Spleen (tissue), 13 donors: ENCODE measurements at places on chromosomes 3 and 15. TPM values are rescaled to one million over a fixed set of nuclear protein-coding genes. Genes with fewer than 3 reads are reported as not detected.
A peak's percentile ranks its signal among the peaks of the same experiment; 100 is the strongest.

GOLGA8N gene
- 18.9 TPM for total RNA-seq

JMJD7 gene
- 3.2 TPM for total RNA-seq

DNA sequence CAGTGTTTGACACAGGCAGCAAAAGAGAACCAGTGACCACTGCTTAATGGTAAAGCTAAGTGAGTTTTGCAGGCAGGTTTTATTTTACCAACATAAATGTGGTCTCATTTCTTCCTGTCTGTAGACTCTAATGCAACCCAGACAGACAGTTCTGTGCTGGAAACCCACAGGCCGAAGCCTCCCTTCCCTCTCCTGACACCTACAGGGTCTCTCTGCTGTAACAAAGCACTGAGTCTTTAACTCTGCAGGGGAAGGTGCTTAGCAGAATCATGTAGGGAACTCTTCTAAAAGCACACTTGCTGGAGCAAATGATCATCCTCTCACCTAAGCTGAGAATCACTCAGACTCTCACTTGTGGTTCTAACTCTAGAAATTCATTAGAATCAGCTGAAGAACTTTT lies 200.3 kb downstream of the KBTBD8 start:
- no peaks in the 10 kb centered on the region for H3K36me3 ChIP-seq
- H3K4me3 ChIP-seq, result no peak overlapping the region
- no peak for DNase-seq
- H3K4me1 ChIP-seq, result no peaks in the 10 kb centered on the region
- no peak overlapping the region for H3K27ac ChIP-seq
- H3K27me3 ChIP-seq, result no peaks in the 10 kb centered on the region

DNA sequence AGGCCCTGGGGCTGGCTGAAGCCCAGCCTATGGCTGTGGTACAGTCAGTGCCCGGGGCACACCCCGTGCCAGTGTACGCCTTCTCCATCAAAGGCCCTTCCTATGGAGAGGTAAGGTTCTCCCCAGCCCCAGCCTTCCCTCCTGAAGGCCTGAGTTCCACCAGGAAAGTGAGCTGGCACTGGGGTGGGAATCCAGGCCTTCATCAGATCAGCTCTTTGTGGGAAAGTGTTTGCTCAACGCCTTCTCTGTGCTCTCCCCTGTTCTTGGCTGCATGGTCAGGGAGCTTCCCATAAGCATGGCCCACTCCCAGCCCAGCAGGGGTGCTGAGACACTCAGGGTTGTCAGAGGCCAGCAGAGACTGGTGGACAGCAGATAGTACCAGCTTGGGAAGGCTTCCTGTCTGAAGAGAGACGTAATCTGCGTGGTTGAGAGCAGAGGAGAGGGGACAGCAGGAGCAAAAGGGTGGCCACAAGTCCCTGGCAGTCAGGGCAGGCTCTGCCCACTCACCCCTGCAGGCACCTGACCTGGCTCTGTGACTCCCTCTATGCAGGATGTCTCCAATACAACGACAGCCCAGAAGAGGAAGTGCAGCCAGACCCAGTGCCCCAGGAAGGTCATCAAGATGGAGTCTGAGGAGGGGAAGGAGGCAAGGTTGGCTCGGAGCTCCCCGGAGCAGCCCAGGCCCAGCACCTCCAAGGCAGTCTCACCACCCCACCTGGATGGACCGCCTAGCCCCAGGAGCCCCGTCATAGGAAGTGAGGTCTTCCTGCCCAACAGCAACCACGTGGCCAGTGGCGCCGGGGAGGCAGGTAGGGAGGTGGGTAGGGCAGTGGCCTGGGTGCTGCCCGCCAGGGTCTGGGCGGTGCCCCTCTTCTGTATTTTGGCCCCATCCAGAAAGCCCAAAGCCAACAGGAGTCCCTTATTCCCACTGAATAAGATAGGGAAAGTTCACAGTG lies 38.4 kb downstream of the PML start:
- H3K27me3 ChIP-seq, result no peaks in the 10 kb centered on the region
- no peak for DNase-seq
- peaks cover 59% of the 10 kb centered on the region for H3K36me3 ChIP-seq
- H3K4me1 ChIP-seq, result peaks cover 31% of the 10 kb centered on the region
- peak overlapping the region; percentile 44 for H3K27ac ChIP-seq

DNA sequence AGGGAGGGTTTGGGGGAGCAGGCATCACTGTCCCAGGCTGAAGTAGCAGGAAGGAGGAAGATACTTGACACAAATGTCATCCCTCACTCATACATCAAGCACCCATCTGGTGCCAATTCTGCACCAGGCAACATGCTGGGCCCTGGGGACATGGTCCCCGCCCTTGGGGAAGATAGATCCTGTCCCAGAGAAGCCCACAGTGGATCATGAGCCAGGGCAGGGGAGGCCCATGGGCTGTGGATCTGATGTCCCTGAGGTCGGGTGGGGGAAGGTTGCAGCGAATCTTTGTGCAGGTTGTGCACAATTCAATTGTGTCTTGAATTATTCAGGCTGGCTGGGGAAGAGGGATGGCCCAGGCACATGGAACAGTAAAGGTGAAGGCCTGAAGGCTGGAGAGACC lies 6.4 kb upstream of the CCDC33 start:
- H3K36me3 ChIP-seq, result no peaks in the 10 kb centered on the region
- H3K4me3 ChIP-seq, result no peak overlapping the region
- H3K27ac ChIP-seq, result no peak overlapping the region
- no peaks in the 10 kb centered on the region for H3K27me3 ChIP-seq

TTC21A gene
- total RNA-seq, result 13.2 TPM

- no peak overlapping the region for H3K4me3 ChIP-seq
- no peak overlapping the region for H3K27ac ChIP-seq
- H3K4me1 ChIP-seq, result no peaks in the 10 kb centered on the region
- peaks cover 7% of the 10 kb centered on the region for H3K36me3 ChIP-seq
- no peaks in the 10 kb centered on the region for H3K27me3 ChIP-seq
- DNase-seq, result no peak
Observed at GRCh38 chr15:94279736-94280135, 48.4 kb downstream of the MCTP2 start.

- H3K36me3 ChIP-seq, result no peaks in the 10 kb centered on the region
- H3K27ac ChIP-seq, result no peak overlapping the region
- H3K4me3 ChIP-seq, result no peak overlapping the region
Observed at GRCh38 chr3:42387802-42388651, 22.4 kb downstream of the LYZL4 start.

DNA sequence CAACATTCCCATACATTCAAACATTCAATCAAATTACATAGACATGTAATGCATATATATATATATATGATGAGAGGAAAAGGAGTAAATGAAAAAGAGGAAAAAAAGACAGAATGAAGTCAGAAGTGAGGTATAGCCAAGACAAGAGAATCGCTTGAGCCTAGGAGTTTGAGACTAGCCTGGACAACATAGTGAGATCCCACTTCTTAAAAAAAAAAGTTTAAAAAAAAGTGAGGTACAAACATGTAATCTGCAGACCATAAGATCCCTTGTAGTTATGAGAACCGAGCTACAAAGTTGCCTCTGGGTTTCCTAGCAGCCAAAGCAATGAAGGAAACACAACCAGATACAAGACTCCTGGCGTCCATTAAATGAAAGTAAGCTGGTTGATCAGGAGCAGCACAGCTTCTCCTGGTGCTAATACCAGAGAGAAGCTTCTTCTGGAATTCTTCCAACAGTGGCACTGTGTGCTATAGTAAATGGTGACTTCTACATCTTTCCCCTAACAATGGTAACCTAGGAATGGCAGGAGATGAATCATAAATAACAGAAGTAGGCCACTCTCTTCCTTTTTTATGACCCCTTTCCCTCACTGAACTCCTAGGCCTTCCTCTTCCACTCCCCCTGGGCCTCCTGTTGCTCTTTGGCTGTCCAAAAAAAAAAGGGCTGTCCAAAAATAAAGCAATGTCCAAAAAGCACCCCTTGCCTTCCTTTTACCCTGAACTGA lies 3.5 kb downstream of the KCNMB3 start:
- no peak for DNase-seq
- H3K27me3 ChIP-seq, result no peaks in the 10 kb centered on the region
- H3K36me3 ChIP-seq, result no peaks in the 10 kb centered on the region

DNA sequence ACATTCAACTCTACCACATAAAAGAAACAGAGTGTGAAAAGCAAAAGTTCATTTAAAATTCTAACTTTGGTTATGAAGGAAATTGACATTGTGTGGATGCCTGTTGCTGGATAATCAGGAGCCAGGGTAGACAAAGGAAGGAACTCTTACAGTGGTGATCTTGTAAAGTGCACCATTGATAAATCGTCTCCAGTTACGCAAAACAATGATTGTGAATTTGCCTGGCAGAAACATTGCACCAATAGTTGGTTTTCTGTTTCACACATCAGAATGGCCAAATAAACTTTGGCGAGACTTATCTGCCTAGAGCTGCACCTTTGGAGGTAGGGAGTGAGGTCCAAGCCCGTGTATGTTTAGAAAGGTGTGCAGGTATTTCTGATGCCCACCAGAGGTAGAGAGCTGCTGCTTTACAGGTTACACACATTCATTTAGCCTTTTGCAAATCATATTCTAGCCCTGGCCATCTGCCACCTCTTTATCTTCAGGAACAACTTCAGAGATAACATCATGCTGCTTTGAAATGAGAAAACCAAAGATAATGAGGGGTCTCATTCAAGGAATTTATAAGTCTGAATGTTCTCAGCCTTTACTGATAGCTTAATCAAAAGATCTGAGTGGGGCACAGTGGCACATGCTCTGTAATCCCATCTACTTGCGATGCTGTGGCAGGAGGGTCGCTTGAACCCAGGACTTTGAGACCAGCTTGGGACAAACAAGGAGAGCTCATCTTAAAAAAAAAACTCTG lies 47.4 kb upstream of the P3H2 start:
- H3K4me3 ChIP-seq, result no peak overlapping the region
- H3K27me3 ChIP-seq, result no peaks in the 10 kb centered on the region
- H3K27ac ChIP-seq, result no peak overlapping the region
- peaks cover 9% of the 10 kb centered on the region for H3K4me1 ChIP-seq

DNA sequence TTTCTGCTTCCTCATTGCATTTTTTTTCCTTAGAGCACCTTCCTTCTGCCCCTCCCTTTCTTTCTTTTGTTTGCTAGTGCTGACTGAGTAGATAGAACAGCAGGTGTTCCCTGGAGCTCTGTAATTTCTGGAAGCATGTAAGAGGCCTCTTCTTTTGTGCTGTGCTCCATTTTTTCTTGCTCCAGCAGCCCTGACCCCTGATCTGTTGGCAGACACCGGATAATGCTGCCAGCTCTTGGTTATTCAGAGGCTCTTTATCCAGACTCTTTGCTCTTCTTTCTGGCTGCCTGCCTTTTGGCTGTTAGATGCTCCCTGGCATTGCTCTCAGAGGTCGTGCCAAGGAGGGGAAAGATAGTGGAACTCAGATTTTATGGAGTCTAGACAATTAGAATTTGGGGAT lies 104.4 kb upstream of the RBMS3 start:
- no peak overlapping the region for H3K4me3 ChIP-seq
- H3K27me3 ChIP-seq, result no peaks in the 10 kb centered on the region
- H3K27ac ChIP-seq, result no peak overlapping the region
- peaks cover 1% of the 10 kb centered on the region for H3K4me1 ChIP-seq
- no peaks in the 10 kb centered on the region for H3K36me3 ChIP-seq

DNA sequence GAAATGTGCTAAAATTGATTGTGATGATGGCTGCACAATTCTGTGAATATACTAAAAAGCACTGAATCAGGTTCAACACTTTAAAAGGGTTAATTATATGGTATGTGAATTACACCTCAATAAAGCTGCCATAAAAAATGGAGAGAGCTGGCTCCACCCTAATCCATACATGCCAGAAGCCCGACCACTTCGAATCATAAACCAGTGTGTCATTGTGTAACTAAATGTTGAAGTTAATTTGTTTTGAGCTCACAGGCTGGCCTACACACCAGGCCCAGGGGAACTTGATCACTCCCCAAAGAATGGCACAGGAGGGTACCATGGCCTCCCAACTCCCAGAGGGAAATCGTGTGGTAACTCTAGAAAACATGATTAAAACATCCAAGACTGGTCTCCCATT lies 14.0 kb downstream of the PLCD1 start:
- peaks cover 35% of the 10 kb centered on the region for H3K36me3 ChIP-seq
- no peaks in the 10 kb centered on the region for H3K4me1 ChIP-seq
- DNase-seq, result no peak
- no peaks in the 10 kb centered on the region for H3K27me3 ChIP-seq
- no peak overlapping the region for H3K4me3 ChIP-seq

GRCh38 chr3:184377882-184378445 lies at the start of gene THPO:
THPO (minus strand) TSS chr3:184378207; CDS start chr3:184376259, 1,948 bp downstream.
- DNase-seq, result no peak
- H3K27me3 ChIP-seq, result peaks cover 49% of the 10 kb centered on the region
- no peaks in the 10 kb centered on the region for H3K36me3 ChIP-seq
- H3K4me1 ChIP-seq, result peaks cover 45% of the 10 kb centered on the region
- H3K4me3 ChIP-seq, result no peak within 1 kb of the TSS

- H3K36me3 ChIP-seq, result no peaks in the 10 kb centered on the region
- no peak overlapping the region for H3K4me3 ChIP-seq
- DNase-seq, result no peak
- no peaks in the 10 kb centered on the region for H3K4me1 ChIP-seq
- no peak overlapping the region for H3K27ac ChIP-seq
Observed at GRCh38 chr3:131797776-131798175, 237.0 kb downstream of the CPNE4 start.

LRRC2 gene
- total RNA-seq, result 5.8 TPM

RASL12 gene
- 9.9 TPM for total RNA-seq

- no peak for DNase-seq
- H3K36me3 ChIP-seq, result no peaks in the 10 kb centered on the region
- H3K27me3 ChIP-seq, result no peaks in the 10 kb centered on the region
- no peak overlapping the region for H3K27ac ChIP-seq
- no peak overlapping the region for H3K4me3 ChIP-seq
- H3K4me1 ChIP-seq, result peaks cover 29% of the 10 kb centered on the region
Observed at GRCh38 chr15:40066589-40066988, 27.6 kb upstream of the SRP14 start.

- peak overlapping the region; percentile 98 for H3K27ac ChIP-seq
- peaks cover 96% of the 10 kb centered on the region for H3K4me1 ChIP-seq
- no peaks in the 10 kb centered on the region for H3K27me3 ChIP-seq
- H3K36me3 ChIP-seq, result peaks cover 8% of the 10 kb centered on the region
- DNase-seq, result no peak
Observed at GRCh38 chr15:74868059-74868458, 5.1 kb downstream of the SCAMP2 start.

DNA sequence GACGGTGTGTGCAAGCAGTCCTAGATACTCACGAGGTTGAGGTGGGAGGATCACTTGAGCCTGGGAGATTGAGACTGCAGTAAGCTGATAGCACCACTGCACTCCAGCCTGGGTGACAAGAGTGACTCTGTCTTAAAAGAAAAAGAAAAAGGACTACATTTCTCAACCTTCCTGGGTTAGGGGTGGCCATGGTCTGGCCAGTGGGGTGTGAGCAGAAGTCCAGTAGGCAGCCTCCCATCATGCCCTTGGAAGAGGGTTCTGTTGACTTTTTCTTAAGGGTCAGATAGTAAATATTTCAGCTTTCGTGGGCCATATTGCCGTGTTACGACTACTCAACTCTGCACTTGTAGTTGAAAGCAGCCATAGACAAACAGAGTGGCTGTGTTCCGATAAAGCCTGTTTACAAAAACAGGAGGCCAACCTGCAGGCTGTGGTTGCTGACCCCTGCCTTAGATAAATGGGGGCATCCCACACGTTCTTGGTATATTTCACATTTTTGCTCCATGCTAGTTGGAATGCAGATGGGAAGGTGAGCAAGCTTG lies 31.0 kb upstream of the PDE8A start:
- no peaks in the 10 kb centered on the region for H3K27me3 ChIP-seq
- H3K4me3 ChIP-seq, result no peak overlapping the region
- no peak for DNase-seq
- H3K4me1 ChIP-seq, result peaks cover 3% of the 10 kb centered on the region

MYZAP gene
- total RNA-seq, result 12.5 TPM

GRCh38 chr15:60017538-60018520 lies 13.7 kb downstream of the FOXB1 start:
- no peak overlapping the region for H3K4me3 ChIP-seq
- no peaks in the 10 kb centered on the region for H3K36me3 ChIP-seq
- DNase-seq, result no peak
- peaks cover 15% of the 10 kb centered on the region for H3K27me3 ChIP-seq
- no peaks in the 10 kb centered on the region for H3K4me1 ChIP-seq

LEKR1 gene
- total RNA-seq, result 3.2 TPM

- H3K27ac ChIP-seq, result no peak overlapping the region
- H3K27me3 ChIP-seq, result no peaks in the 10 kb centered on the region
- no peaks in the 10 kb centered on the region for H3K4me1 ChIP-seq
Observed at GRCh38 chr3:127448161-127448561, 142.4 kb downstream of the TPRA1 start.
